ENCODE measurements at places on chromosomes 5 and 9.

DNA sequence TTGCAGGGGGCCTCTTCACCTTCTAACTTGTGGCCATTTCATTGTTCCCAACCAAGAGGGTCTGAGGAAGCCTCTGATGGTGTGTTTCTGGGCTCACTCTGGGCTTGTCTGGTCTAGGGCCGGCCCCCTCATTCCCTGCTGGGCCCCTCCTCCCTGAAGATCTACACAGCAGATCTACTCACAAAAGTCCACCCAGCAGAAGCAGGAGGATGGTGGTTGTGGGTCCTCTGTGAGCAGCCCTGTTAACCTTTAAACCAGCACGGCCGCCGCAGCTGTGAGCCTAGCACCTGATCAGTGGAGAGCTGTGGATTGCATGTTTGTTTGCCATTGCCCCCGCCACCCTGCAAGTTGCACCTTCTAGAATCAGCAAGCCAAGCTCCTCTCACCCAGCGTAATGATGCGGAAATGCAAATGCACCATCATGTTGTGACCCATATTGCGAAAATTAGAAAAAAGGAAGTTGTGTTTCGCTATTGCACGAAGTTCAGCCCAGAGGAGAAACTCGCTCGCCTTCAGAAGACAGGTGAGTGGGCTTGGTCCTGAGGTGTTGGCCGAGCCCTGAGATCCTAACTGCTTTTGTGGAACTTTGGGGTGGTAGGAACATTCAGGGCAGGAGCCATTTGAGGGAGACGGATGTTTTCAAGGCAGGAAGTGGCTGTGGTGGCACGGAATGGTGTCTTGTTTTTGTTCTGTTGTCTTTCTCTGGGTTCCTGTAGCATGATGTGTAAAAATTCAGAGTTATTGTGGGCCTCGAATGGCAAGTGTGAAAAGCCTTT, 16.7 kb downstream of the FGD3 start:
- no peaks in the 10 kb centered on the region for H3K36me3 ChIP-seq
- no peak overlapping the region for H3K27ac ChIP-seq
- no peaks in the 10 kb centered on the region for H3K27me3 ChIP-seq
- no peak overlapping the region for H3K4me3 ChIP-seq
- peaks cover under 1% of the 10 kb centered on the region for H3K4me1 ChIP-seq

DNA sequence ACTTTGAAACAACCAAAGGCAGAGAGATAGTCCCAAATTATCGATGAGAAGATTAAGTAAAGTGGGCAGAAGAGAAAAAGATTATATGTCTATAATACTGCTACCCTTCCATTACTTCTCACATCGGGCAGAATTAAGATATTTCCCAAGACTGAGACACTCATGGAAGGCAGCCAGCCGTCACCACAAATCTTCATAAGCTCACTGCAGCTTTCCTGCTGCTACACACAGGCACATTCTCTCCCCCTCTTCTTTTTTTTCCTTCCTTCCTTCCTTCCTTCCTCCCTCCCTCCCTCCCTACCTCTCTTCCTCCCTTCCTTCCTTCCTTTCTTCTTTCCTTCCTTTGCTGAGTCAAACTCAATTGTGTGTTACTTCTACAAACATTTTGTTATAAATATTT, 58.7 kb upstream of the SPATA31C2 start:
- H3K36me3 ChIP-seq, result no peaks in the 10 kb centered on the region
- peaks cover 2% of the 10 kb centered on the region for H3K4me1 ChIP-seq
- no peak overlapping the region for H3K27ac ChIP-seq
- H3K4me3 ChIP-seq, result no peak overlapping the region
- no peaks in the 10 kb centered on the region for H3K27me3 ChIP-seq

DNA sequence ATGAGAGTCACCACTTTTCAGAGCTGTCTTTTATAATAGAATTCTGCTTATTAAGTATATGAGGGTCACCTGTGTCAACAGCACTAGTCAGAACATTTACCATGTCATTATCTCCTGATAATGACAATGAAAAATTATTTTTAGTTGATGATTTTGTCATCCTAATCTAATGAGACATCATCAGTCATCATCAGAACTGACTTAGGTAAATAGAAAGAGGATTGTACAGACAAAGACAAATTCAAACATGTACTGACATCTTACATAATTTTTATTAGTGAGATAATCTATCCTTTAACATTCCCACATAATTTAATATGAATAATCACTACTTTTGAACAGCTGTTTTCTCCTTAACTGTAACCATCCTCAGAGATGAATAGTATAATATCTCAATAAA, 22.6 kb downstream of the CDH9 start:
- no peaks in the 10 kb centered on the region for H3K4me1 ChIP-seq
- no peaks in the 10 kb centered on the region for H3K27me3 ChIP-seq
- DNase-seq, result no peak
- no peak overlapping the region for H3K4me3 ChIP-seq

DNA sequence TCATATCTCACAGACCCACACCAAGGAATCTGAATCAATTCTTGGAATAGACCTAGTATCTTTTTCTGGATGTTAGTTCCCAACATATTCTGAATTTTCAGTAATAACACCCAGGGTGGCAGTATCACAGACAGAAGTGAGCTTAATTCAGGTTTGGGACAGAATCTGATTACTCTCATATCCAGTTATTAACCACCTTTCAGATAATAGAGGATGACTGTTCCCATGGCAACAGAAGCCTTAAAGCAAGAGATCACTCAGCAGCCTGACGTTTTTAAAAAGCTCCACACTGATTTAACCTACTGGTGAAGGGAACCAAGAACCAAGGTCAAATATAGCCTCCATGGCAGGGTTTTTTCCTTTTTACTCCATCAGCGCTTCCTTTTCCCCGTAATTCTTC, 68.4 kb downstream of the ACTBL2 start:
- H3K27me3 ChIP-seq, result no peaks in the 10 kb centered on the region
- no peak for DNase-seq
- no peak overlapping the region for H3K4me3 ChIP-seq

DNA sequence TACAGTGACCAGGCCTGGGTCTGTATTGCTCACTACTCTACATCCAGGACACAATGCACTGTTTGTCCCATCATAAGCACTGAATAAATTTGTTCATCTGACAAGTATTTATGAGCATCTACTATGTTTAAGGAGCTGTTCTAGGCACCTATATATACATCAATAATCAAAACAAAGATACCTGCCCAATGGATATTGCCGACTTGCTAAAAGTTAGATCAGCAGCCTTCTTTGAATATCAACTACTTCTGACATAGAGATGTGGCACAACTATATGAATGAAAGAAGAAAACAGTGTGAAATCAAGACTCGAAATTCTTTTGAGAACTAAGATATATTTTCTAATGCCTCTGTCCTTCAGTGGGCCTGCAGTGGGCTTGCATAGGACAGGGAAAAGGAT, 215.7 kb downstream of the ARL15 start:
- H3K27me3 ChIP-seq, result no peaks in the 10 kb centered on the region
- no peaks in the 10 kb centered on the region for H3K36me3 ChIP-seq
- 0 out of 2 replicates have a peak, but pooled peaks cover 1% of the 10 kb centered on the region for H3K4me1 ChIP-seq
- no peak overlapping the region for H3K27ac ChIP-seq
- no peak for DNase-seq

GRCh38 chr9:134514503-134514902, 127.1 kb upstream of the COL5A1 start:
- no peak overlapping the region for H3K27ac ChIP-seq
- no peaks in the 10 kb centered on the region for H3K4me1 ChIP-seq
- H3K36me3 ChIP-seq, result no peaks in the 10 kb centered on the region

GRCh38 chr5:142017832-142018427, 5.1 kb upstream of the GNPDA1 start:
- H3K36me3 ChIP-seq, result no peaks in the 10 kb centered on the region
- no peak overlapping the region for H3K4me3 ChIP-seq
- DNase-seq, result no peak
- no peaks in the 10 kb centered on the region for H3K4me1 ChIP-seq
- H3K27ac ChIP-seq, result no peak overlapping the region
- H3K27me3 ChIP-seq, result no peaks in the 10 kb centered on the region

GRCh38 chr5:158313027-158313732, 454.2 kb upstream of the CLINT1 start:
- no peaks in the 10 kb centered on the region for H3K36me3 ChIP-seq
- no peak overlapping the region for H3K27ac ChIP-seq
- no peak overlapping the region for H3K4me3 ChIP-seq
- no peaks in the 10 kb centered on the region for H3K27me3 ChIP-seq
- DNase-seq, result no peak

DNA sequence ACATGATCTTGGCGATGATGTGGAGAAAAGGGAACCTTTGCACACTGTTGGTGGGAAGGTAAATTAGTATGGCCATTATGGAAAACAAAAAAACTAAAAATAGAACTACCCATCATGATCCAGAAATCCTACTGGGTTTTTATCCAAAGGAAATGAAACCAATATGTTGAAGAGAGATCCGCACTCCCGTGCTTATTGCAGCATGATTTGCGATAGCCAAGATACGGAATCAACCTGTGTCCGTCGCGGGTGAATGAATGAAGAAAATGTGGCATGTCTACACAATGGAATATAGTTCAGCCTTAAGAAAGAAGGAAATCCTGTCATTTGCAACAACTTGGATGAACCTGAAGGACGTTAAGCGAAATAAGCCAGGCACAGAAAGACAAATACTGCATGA, 84.5 kb downstream of the TTLL11 start:
- H3K27ac ChIP-seq, result no peak overlapping the region
- no peak for DNase-seq
- no peak overlapping the region for H3K4me3 ChIP-seq
- H3K27me3 ChIP-seq, result no peaks in the 10 kb centered on the region

DNA sequence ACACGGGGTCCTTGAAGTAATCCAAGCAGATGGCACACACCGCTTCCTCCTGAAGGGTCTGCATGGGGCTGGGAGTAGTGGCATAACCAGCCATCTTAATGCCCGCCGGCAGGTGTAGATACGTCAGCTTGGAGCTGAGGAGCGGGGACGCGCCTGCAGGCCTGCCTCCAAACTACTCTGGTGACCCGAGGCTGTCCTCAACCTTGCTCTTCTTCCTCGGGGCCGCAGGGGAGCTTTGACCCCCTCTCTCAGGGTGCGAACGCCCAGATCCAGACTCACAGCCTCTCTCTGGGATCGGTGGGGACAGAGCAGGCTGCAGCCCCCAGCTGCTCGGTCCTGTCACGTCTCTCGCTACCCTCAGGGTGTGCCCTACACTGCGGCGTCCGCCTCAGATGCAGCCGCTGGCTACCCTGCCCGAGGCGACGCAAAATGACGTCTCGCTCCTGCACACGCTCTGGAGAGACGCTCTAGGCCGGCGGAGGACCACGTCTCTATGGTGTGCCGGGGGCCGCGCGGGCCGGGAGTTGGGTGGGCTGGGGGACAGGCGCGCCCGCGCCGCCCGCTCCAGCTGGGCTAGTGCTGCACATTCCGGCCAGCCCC, at the start of gene TRIM52:
Gene TRIM52, minus strand, starts transcription at position 424 of the 600 bp plus-strand sequence. Its CDS starts 330 bp downstream, at position 94.
- H3K4me1 ChIP-seq, result peaks cover 2% of the 10 kb centered on the region
- H3K36me3 ChIP-seq, result peaks cover 3% of the 10 kb centered on the region
- no peaks in the 10 kb centered on the region for H3K27me3 ChIP-seq
- peak within 1 kb of the TSS; percentile 83 for H3K4me3 ChIP-seq

- no peak for DNase-seq
- H3K36me3 ChIP-seq, result no peaks in the 10 kb centered on the region
- peaks cover 4% of the 10 kb centered on the region for H3K4me1 ChIP-seq
- H3K27ac ChIP-seq, result no peak overlapping the region
Measured at GRCh38 chr5:111548348-111548950, 36.1 kb upstream of the STARD4 start.

GRCh38 chr9:32551276-32552051, 663 bp upstream of the SMIM27 start:
- H3K4me1 ChIP-seq, result no peaks in the 10 kb centered on the region
- no peak for DNase-seq
- no peak overlapping the region for H3K27ac ChIP-seq

- no peak for DNase-seq
- peaks cover 3% of the 10 kb centered on the region for H3K4me1 ChIP-seq
- no peaks in the 10 kb centered on the region for H3K36me3 ChIP-seq
- no peak overlapping the region for H3K27ac ChIP-seq
Measured at GRCh38 chr5:113226116-113226736, 208.6 kb downstream of the TSSK1B start.

DNA sequence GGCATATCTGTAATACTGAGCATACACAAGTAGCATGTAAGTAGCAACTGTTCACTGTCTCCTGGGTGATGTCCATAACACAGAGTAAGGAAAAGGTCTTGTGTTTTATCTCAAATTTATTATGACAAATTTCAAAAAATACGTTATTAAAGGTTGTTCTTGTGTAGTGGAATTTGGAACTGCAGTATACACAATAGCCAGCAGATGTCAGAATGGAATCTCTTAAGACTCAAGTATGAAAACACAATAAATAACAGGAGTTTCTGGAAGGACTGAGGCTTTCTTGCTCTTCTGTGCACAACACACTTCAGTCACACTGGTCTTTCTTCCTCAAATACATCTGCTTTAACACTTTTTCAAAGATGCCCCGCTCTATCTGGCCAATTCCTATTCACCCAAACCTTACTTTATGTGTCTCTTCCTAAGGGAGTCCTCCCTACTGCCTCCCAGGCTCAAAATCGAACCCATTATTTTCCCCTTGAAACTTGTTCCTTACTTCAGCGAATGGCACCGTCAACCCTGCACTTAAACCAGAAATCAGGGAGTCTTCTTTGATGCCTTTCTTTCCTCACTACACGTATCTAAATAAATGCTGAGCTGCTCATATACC, 6.5 kb upstream of the FBXO10 start:
- no peak overlapping the region for H3K27ac ChIP-seq
- H3K27me3 ChIP-seq, result no peaks in the 10 kb centered on the region
- no peak for DNase-seq
- H3K4me3 ChIP-seq, result no peak overlapping the region

- no peaks in the 10 kb centered on the region for H3K36me3 ChIP-seq
- no peak overlapping the region for H3K4me3 ChIP-seq
- no peak overlapping the region for H3K27ac ChIP-seq
Measured at GRCh38 chr9:89743216-89743572, 138.4 kb downstream of the GADD45G start.

DNA sequence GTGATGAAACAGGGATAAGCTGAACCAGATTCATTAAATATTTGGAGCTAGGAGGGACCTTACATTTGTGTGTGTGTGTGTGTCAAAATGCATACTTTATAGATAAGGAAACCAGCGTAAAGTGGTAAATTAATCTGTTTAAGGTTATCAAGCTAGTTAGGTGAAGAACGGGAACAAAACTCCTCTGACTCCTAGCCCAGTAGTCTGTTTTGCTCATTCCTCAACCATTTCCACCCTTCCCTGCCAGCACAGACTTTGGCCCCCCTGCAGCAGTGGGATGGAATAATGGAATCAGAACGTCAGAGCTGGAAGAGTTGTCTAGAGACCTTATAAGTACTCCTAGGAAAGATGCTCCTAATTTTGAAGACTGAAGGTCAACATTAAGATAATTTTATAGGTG, 6.5 kb downstream of the AGXT2 start:
- no peak overlapping the region for H3K27ac ChIP-seq
- no peaks in the 10 kb centered on the region for H3K36me3 ChIP-seq
- H3K27me3 ChIP-seq, result no peaks in the 10 kb centered on the region
- no peak for DNase-seq
- no peak overlapping the region for H3K4me3 ChIP-seq

DNA sequence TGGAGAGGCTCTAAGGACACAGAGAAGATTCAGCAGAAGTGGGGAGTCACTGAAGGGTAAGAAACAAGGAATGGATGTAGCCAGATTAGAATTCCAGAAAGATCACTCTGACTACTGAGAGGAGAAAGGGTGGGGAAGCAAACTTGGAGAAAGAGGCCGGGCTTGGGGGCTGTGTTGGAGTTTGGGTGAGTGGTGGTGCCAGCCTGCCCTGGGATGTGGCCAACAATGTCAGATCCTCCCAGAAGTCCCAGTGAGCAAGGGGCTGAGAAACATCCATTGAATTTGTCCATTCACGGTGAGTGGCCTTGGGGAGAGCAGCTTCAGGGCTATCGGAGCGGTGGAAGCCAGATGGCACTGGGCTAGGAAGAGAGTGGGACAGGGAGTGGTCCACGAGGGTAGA, 60.4 kb downstream of the COL15A1 start:
- H3K27ac ChIP-seq, result no peak overlapping the region
- H3K27me3 ChIP-seq, result no peaks in the 10 kb centered on the region
- no peaks in the 10 kb centered on the region for H3K36me3 ChIP-seq
- H3K4me3 ChIP-seq, result no peak overlapping the region
